ENCODE measurements at places on chromosomes 11 and 22.

GRCh38 chr11:82024760-82025159 is 708.9 kb downstream of the FAM181B start:
- DNase-seq = no peak

DNA sequence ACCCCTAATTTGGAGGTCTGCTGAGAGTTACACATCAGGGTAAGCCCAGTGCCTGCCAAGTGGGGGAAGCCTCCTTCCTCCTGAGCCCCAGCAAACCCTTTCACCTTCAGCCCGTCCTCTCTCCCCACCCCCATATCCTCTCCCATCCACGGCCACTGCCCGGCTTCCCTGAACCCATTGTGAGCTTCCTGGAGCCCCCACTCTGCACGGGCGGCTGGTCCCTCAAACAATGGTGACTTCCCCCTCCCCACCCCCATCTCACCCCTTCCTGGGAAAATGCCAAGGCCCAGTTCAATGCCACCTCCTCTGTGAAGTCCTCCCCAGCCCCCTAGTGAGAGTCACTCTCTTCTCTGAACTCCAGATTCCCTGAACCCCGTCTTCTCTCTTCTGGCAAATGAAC is 17.9 kb downstream of the DNAL4 start:
- no peak for DNase-seq

DNA sequence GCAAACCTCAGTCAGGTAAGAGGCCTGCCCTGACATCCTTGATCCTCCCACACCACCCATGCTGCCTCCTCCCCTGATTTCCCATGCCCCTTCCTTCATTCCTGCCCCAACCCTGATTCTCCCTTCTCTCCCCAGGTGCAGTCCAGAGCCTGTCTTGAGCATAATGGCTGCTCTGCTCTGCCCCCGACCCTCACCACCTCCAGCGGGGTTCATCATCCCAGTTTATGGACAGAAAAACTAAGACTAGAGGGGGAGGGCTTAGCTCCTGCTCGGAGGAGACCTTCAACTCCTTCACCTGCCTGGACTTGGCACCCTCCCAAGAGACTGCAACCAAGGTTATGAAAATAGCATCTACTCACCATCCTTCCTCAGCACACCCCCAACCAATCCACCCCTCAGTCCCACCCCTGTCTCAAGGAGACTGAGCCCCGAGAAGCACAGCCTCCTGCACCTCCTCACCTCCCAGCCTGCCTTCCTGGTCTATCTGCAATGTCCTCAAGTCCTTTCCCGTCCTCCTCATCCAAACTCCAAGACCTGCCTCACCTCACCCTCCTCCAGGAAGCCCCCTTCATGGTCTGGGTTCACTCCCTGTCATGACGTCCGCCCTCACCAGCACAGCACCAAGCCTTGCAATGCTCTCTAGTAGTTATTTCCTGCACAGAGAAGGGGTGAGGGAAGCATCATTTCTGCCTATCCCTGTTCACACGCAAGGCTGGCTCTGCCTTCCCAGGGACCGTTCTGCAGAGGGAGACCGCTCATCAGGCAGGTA is 103.1 kb downstream of the PDE2A start:
- no peak for DNase-seq

GRCh38 chr11:33376331-33377310 is 119.4 kb downstream of the HIPK3 start:
- DNase-seq = peak; percentile 25

DNA sequence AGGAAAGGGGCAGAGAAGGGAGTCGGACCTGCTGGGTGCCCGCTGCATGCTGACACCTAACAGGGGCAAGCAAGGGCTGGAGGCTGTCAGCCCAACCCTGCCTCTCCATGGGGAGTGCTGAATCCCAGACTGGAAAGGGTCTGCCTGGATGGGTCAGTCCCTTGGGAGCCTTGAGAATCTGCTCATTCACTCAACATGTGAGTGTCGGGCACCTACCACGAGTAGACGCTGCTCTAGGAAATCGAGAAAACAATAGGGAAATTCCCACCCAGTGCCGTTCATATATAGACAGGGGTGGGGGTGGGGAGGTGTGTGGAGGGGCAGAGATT is 4.4 kb upstream of the CTSD start:
- no peak for DNase-seq

DNA sequence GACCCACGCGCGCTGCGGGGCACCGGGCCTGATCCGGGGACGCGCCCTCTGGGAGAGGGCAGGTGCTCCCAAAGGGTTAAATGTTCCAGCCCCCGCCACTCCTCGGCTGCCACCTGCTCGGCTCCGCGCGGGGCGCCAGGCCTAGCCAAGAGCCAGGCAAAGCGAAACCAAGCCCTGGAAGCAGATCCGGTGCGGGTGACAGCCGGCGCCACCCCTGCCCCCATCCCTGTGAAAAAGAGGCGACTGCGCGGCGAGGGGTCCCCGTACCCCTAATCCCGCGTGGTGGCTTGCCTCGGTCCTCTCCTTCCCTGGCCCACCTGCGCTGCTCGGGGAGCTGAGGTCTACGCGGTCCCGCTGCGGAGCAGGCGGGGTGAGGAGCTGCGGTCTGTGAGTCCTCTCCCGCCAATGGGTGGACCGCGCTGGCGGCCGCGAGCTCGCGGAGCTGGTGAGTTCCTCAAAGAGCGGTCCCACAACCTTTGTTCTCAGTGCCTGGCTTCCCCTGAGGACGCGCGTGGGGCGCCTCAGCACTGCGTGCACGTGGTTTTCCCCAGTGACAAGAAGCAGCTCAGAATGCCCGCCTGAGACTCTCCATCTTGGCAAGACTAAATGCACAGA is at the start of gene ME3:
Gene ME3, minus strand, starts transcription at position 610 of the 615 bp plus-strand sequence.
- DNase-seq = peak; percentile 38

All from neural crest cell (in vitro differentiated cells).